ENCODE measurements at places on chromosomes 7 and 10.

DNA sequence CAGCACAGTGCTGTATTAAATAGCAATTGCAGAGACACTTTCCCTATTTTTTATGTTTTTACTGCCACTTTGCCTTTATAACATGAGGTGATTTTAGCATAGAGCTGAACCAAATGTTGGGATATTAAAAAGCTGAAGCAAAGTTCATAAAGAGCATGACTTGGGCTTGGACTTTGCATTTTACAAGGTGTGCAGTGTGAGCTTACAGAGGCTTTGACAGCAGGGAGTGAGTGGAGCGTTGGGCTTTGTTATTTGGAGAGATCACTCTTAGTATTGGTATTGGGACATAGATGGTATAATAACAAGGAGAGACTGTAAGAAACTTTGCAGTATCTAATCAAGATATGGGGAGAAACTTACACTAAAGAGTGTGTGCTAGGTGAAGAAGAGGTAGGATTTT is 449.1 kb downstream of the AUTS2 start:
- DNase-seq: no peak

GRCh38 chr10:74928742-74929191 is 102.4 kb downstream of the KAT6B start:
- peak; percentile 41 for DNase-seq

DNA sequence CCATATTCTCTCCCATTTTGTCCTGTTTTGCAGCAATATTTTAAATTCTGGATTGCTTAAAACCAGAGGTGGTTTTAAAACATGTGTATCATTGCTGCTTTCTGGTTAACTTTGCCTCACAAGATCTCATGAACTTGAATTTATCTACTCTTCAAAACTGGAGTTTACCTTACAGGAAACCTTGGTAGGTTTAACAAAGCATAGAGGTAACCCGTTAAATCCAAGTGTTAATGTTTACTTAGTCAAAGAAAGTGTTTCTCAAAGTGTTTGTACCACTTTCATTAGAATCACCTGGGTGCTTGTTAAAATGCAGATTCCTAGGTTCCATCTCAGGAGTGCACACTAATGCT is 44.0 kb upstream of the VDAC2 start:
- DNase-seq: no peak

DNA sequence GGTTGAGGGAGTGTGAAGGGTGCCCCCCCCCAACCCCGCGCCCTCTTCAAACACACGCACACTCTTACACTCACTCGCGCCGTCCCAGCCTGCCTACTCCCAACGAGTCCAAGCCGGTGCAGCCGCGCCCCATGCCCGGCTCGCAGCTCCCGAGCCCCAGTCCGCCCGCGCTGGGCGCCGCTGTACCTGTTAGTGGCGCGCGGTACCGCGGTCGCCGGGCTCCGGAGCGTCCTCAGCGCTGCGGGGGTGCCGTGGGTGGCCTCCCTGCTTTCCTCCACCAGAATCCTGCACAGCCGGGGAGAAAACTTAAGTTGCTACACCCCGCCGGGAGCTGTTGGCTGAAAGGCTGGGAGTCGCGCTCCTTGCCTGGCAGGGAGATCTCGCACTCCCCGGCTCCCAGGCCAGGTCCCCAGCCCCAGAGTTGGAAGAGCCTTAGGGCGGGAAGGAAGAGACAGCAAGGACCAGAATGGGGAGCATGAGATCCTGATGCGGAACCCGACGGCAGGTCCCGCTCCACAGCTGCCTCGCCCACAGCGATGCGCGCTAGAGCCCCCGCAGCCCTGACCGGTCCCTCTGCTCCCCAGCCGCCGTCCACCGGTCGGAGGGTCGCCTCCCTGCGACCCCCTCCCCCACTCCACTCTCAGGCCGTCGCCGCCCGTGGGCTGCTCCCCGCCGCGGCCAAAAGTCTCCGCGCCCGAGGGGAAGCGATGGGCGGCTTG is 863 bp downstream of the ST8SIA6 start:
- DNase-seq: no peak

DNA sequence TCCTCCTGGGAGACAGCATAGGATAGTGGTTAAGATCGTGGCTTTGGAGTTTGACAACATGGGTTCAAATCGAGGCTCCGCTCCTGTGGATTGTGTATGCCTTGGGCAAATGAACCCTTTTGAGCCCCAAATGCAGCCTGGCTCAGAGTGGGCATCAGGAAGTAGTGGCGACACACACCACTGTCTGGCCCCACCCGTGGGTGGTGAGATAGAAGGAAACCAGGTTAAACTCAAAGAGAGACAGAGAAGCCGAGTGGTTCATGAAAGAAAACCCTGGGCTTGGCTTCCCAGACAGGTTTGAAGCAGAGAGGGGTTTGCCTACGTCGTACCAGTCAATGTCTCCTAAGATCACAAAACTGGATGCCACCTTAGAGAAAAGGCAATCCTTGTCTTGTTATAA is 57.7 kb downstream of the PRTFDC1 start:
- no peak for DNase-seq
